ENCODE measurements at places on chromosomes 5 and 9.

- DNase-seq: no peak
Measured at GRCh38 chr9:22053178-22053577, 44.1 kb upstream of the CDKN2B start.

- no peak for DNase-seq
Measured at GRCh38 chr5:146048994-146049703, 56.2 kb downstream of the PLAC8L1 start.

GRCh38 chr5:157976429-157976828, 117.5 kb upstream of the CLINT1 start:
- DNase-seq: no peak

GRCh38 chr9:36121971-36122370, 14.6 kb upstream of the GLIPR2 start:
- no peak for DNase-seq

- DNase-seq: no peak
Measured at GRCh38 chr5:145588113-145588512, 247.0 kb downstream of the PRELID2 start.

DNA sequence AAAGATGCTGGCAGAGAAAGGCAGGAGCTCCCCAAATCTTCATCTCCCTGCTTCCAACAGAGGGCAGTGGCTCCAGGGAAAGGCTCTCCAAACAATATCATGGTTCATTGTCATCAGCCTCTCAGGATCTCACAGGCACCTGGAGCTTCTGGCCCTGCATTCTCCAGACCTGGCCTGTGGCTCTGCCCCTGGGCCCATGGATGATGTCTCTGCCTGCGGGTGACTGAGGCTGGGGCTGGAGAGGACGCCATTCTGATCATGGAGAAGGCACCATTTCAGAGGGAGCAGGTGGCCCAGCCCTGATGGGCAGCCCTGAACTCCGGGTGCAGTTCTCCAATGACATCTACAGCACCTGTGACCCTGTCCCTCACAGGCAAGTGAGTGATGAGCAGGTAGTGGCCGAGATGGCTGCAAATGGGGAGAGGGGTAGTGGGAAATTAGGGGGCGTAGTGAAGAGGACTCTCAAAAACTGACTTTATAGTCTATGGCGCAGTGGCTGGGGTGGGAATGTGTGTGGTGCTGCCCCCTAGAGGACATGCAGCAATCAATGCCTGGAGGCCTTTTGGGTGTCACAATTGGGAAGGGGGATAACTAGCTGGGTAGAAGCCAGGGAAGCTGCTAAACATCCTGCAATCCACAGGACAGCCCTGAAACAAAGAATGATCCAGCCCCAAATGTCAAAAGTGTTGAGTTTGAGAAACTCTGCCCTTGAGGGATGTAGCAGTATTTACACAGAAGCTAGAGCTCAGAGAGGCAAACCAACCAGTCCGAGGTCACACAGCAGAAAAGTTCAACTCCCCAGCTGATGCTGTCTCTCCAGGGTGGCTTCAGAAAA, 3.2 kb downstream of the SH3PXD2B start:
- no peak for DNase-seq
